ENCODE measurements at places on chromosomes 12 and 14. TPM values are rescaled to one million over a fixed set of nuclear protein-coding genes. Genes with fewer than 3 reads are reported as not detected.

GRCh38 chr14:88533064-88533602 lies 21.7 kb downstream of the PTPN21 start:
- H3K27ac ChIP-seq, result no peak overlapping the region
- no peak overlapping the region for H3K4me3 ChIP-seq
- no peaks in the 10 kb centered on the region for H3K36me3 ChIP-seq
- H3K27me3 ChIP-seq, result no peaks in the 10 kb centered on the region

- no peaks in the 10 kb centered on the region for H3K36me3 ChIP-seq
- no peak overlapping the region for H3K4me3 ChIP-seq
- no peaks in the 10 kb centered on the region for H3K27me3 ChIP-seq
- no peaks in the 10 kb centered on the region for H3K4me1 ChIP-seq
These were observed 379.9 kb upstream of the PDE3A start for GRCh38 chr12:19988459-19988873.

DNA sequence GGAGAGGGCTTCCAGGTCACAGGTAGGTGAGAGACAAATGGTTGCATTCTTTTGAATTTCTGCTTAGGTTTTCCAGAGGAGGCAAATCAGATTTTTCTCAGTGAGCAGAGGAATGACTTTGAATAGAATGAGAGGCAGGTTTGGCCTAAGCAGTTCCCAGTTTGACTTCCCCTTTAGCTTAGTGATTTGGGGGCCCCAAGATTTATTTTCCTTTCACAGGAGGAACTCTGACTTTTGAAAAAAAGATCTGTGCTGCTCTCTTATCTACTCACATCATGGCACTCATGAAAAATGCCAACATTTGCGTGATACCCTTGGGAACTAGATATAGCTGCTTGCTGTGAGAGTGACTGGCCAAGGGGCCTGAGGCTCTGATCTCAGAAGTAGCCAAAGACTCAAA lies 58.0 kb upstream of the EVL start:
- no peak for DNase-seq

The TAS2R46 gene
- 1.1 TPM for total RNA-seq

DNA sequence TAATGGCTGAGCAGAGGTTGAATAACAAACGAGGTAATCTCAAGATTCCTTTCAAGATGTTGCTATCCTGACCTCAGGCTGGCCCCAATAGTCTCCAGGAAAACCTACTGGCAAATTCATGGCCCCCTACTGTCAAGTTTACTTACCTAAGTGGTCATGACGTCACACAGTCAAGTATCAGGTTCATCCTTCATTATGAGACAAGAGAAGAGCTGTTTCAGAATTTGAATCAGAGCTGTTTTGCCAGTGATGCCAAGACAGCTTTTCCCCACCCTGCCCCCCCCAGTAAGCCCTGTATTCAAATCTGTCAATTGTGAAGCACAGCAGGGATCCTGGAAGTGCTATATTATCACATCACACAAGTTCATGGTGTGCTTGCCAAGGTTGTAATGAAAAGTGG lies 509.6 kb downstream of the NOVA1 start:
- no peaks in the 10 kb centered on the region for H3K27me3 ChIP-seq
- no peak overlapping the region for H3K4me3 ChIP-seq
- H3K27ac ChIP-seq, result no peak overlapping the region
- H3K4me1 ChIP-seq, result no peaks in the 10 kb centered on the region
- no peaks in the 10 kb centered on the region for H3K36me3 ChIP-seq
- DNase-seq, result no peak

The RERGL gene
- total RNA-seq, result not detected

The ADCY6 gene
- total RNA-seq, result not detected

Data from CD4-positive, alpha-beta memory T cell (primary cell).